ENCODE measurements at places on chromosomes 13 and 19. TPM values are rescaled to one million over a fixed set of nuclear protein-coding genes. Genes with fewer than 3 reads are reported as not detected.

LPAR2 gene
- total RNA-seq = 85.6 TPM

DNA sequence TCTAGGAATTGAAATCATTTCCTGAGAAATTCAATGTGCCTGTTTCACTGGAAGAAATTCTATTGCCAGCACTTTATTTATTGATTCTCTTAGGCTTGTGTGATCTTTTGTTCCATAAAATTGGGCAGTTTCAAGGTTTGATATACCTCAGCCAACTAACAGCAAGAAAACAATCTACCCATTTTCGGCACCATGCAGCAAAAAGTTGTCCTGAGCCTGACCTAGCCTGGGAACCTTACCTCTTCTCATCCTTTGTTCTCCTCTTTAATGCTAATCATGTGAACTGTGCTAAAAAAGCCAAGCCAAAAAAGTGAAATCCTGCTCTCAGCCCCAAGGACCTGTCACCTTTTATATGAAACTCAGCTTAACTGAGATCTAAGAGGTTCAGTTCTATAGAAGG, 477.3 kb downstream of the SUCLA2 start:
- no peak for ATAC-seq

DNA sequence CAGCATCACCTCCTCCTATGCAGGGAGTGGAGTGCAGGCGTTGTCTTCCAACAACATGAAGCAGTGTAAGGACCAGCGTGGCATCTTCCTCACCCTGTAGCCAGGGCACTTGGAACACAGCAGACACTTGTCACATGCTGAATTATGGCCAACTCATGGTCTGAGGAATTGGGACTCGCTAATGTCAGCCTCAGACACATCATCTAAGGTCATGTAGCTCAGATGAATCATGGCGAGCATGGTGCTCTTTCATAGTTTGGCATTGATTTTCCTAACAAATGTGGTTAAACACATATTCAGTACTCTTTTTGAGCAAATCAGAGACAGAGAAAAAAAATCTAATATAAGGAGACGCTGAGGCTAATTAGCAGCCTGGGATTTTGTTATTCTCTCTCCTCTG, 99.6 kb upstream of the SGCG start:
- no peak for ATAC-seq

DNA sequence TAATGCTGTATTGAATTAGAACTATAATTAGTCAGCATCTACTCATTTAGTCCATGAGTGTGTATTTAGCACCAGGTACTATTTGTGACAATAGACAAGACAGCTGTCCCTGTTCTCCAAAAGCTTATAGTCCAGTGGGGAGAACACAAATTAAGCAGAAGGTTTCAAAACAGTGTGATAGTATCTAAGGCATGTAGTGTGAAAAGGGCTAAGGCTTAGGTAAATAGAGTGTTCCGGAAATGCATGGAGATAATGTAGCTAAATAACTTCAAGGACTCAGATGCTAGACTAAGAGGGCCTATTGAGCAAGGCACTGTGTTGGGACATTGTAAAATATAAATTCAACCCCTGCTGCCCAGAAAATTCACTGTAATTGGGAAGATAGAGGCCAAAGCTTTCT, 144.1 kb upstream of the MIR17HG start:
- ATAC-seq = no peak

- ATAC-seq = no peak
These were observed 1077.3 kb upstream of the MIR17HG start for GRCh38 chr13:90270226-90270625.

SELENOV gene
- not detected for total RNA-seq

- no peak for ATAC-seq
These were observed 279.6 kb downstream of the PCDH20 start for GRCh38 chr13:61136093-61136492.

GRCh38 chr13:109427148-109427547, 359.2 kb downstream of the IRS2 start:
- ATAC-seq = no peak

GRCh38 chr13:42702716-42703115, 78.7 kb upstream of the FAM216B start:
- ATAC-seq = no peak

GRCh38 chr19:16383584-16384161, 59.0 kb downstream of the KLF2 start:
- no peak for ATAC-seq

GRCh38 chr19:35124098-35125060, 8.8 kb downstream of the FXYD3 start:
- peak; percentile 99 for ATAC-seq

- ATAC-seq = no peak
These were observed 542.5 kb downstream of the GPC6 start for GRCh38 chr13:93769101-93769500.

ELOF1 gene
- total RNA-seq = 66.5 TPM

FLT3LG gene
- total RNA-seq = 77.2 TPM
